Activated gamma-delta T cell (primary cell): ENCODE measurements at places on chromosomes 6 and 20.

- no peak for DNase-seq
These were observed 1.1 kb upstream of the RAET1E start for GRCh38 chr6:149898966-149899365.

- no peak for DNase-seq
These were observed 43.6 kb downstream of the CTCFL start for GRCh38 chr20:57481281-57481711.

DNA sequence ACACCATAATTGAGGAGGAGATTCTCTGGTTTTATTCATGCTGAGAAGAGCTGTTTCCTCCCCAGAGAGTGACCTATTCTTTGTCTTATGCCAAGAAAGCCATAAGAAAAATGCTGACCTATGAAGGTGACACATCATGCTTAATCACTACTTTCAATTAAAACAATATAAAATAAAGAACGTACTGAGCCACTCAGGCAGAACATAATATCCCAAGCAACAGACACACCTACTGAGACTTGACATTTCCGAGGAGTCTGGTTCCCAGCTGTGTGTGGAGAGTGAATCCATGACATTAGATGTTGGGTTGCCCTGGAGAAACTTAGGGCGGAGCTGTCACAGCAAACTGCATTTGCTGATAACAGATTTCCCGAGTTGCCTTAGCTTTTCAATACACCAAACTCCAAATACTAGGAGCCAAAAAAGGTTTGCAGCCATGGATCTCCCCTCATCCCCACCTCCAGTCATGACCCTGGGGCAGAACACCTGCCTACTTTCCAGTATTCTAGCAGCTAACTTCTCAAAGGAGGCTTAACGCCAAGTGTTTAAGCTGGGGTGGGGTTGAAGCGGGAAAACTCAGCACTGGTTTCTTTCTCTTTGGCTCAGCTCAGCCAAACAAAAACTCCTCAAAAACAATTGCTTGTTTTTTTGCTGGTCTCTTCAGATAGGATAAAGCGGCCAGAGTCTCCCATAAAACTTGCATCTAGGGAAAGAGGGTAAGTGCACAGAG lies 92.2 kb downstream of the BACH2 start:
- no peak for DNase-seq

DNA sequence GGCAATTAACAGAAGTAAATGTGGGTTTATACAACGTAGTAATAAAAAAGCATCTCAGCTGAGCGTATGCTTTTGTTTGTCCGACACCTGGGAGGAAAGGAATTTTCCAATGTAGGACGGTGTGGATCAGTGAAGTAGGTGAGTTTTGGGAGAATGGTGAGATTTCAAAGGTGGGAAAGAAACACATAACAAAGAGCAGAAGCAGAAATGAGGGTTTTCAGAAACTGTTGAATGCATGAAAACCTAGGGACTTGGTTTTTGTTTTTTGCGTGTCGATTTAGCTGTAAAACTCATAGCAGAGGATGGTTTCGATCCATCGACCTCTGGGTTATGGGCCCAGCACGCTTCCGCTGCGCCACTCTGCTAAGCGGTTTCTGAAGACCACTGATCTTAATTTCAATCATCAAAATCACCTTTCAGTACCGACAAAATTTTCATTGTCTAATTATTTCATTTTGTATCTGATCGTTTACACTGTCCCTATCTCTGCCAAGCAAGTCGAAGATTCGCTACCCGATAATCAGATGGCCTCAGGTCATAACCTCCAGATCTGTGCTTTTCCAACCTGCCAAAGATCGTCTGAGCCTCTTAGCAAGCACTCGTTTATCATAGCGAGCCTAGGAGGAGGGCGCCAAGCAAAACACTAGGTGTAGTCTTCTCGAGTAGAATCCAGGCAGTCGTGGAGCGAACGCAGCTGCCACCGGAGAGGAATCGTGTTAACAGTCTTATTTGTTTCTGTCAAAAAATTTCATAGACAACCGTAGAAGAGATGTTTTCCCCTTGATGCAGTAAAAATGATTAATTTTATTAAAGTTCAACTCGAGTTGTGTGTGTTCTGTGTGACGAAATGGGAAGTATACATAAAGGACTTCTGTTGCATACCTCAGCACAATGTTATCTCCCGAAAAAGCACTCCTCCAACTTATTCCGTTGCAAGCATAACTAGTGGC lies 20.9 kb upstream of the POM121L2 start:
- DNase-seq, result no peak

DNA sequence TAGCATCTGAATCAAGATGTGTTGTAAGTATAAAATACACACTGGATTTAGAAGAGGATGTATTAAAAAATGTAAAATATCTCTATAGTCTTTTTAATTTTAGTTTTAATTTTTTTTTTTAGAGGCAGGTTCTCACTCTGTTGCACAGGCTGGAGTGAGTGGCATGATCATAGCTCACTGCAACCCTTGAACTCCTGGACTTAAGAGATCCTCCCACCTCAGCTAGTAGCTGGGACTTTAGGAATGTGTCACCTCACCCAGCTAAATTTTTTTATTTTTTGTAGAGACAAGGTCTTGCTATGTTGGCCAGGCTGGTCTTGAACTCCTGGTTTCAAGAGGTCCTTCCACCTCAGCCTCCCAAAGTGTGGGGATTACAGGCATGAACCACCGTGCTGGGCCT lies 46.7 kb upstream of the EPB41L1 start:
- no peak for DNase-seq

- no peak for DNase-seq
These were observed 24.6 kb upstream of the EYA2 start for GRCh38 chr20:46870041-46870440.
